ENCODE measurements at places on chromosomes 13 and 19. TPM values are rescaled to one million over a fixed set of nuclear protein-coding genes. Genes with fewer than 3 reads are reported as not detected.

The PTGIR gene
- total RNA-seq: 0.31 TPM

The CYP2F1 gene
- total RNA-seq: not detected

The OR10H1 gene
- not detected for total RNA-seq

The KLF1 gene
- total RNA-seq: not detected

The HOMER3 gene
- total RNA-seq: 68.8 TPM

The ZNF790 gene
- 10.1 TPM for total RNA-seq

The ZIM2 gene
- total RNA-seq: not detected

All from osteocyte (in vitro differentiated cells).